Esophagus muscularis mucosa (tissue), 4 donors: ENCODE measurements at places on chromosomes 3 and 15.

DNA sequence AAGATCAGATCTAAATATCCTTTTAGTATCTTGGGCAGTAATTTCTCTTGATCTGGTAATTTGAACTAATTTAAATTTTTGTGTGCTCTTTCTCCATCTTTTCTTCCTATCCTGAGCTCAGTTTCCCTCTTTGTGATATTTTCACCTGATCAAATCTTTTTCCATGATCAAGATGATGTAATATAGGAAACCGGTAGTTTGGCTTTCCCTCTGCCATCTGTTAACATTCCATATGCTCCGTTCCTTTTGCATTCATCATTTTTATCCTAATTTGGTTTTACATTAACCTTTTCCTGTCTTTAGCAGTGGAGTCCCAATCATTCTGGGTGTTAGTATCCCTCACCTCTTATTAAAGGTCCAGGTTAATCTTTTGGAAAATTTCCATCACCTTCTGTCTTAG lies 5.9 kb upstream of the ABHD6 start:
- no peak for DNase-seq

DNA sequence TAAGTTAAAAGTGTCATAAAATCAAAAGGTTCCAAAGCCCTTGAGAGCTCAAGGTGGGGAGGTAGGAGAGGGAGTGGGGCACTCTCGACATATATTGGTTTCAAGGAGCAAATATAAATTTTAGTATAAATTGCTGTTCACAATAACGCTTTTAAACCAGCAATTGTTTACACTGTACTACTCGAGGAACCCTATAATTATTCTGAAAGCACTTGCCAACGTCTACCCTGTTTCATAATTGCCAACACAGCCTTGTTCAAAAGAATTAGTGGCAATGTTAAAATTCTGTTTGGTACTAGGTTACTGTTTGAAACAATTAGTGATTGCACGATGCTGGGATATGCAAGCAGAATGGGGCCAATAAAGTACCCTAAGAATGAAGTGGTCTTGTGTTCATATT lies 76.3 kb upstream of the ICE2 start:
- DNase-seq: no peak

GRCh38 chr3:133758964-133759739 lies 13.0 kb downstream of the TF start:
- no peak for DNase-seq

DNA sequence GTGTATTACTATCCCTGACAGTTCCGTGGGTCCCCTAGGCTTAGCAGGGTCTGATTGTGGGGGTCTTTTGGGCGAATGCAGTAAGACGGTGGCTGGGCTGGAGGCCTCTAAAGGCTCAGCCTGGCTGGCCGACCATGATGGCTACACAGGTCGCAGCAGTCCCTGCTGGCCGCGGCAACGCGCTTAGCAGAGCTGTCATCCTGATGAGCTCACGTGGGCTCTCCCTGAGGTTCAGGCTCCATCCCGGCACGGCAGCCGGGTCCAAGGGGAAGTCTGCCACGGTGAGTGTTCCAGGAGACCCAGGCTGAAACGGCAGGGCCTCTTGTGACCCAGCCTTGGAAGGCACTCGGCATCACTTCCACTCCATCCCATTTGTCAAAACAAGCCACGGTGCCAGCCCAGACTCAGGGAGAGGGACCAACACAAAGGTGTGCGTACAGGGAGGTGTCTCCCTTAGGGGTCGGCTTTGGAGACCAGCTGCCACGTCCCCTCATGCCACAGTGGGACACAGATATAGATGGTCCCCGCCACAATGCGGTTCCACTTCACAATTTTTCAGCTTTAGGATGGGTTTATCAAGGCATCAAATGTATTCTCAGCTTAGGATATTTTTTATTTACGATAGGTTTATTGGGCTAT lies 101.8 kb downstream of the XXYLT1 start:
- no peak for DNase-seq

DNA sequence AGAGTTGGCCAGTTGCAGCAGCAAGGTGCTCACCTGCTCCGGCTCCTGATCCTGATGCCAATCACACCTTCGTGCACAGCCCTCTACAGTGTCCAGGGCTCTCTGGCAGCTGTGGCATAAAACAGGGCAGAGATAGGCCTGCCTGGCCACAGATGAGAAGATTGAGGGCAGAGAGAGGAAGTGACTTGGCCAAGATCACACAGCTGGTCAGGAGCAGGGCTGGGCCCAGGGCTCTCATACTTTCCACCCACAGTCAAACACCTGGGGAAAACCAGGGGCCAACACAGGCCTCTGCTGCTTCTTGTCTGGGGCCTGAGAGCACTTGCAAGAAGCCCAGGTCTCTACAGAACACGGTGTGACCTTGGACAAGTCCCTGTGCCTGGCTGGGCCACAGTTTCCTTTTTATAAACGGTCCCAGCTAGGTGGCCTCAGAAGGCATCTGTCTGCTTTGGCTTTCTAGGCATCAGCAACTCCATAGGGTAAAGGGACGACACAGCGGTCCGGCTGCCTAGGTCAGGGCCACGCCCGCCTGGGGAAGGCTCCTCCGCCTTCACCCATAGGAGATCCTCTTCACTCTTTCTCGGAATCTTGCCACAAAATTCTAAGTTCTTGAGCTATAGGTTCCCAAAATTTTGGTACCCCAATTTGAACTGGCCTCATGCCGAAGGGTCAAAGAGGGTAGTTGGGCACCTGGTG lies 3.1 kb downstream of the ATP2B2 start:
- DNase-seq: no peak

- DNase-seq: no peak
These were observed 241.5 kb upstream of the SATB1 start for GRCh38 chr3:18666655-18667054.

- DNase-seq: no peak
These were observed 47.1 kb downstream of the STT3B start for GRCh38 chr3:31579828-31580227.

GRCh38 chr3:65625305-65625704 lies 413.4 kb downstream of the MAGI1 start:
- DNase-seq: no peak

DNA sequence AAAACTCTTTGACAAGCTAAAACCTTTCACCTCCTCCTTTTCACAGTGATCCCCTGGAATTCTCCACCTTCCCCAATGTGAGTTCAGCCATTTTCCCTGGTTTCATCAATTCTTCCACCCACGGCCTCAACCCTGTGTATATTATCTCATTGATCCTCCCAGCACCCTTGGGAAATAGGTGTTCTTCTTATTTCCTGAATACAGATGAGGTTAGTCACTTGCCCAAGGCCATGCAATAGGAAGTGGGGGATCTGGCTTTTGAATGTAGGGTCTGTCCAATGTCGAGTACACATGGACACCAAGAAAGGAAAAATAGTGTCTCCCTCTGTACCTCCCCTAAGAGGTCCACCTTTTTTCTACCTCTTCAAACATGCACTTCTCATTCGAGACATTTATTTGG lies 262.8 kb upstream of the ST8SIA2 start:
- DNase-seq: no peak

DNA sequence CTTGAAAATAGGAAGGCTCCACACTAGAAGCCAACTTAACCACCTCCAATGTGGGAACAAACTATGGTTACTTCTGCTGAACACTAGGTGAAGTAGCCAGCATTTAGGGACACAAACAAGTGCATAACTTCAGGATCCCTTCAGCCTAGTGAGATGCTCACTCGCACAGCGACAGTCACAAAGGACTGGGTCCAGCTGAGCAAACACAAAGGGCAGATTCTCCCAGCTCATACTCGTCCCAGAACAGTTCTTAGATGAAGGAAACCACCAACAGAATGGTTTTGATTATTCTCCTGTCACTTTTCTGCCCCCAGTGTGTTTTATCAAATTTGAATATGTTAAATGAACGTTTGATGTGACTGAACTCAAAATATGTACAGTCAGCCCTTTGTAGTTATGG lies 201.6 kb downstream of the KCNAB1 start:
- no peak for DNase-seq

GRCh38 chr3:133467780-133468179 lies 67.9 kb downstream of the BFSP2 start:
- no peak for DNase-seq

- no peak for DNase-seq
These were observed 157.8 kb upstream of the SNTN start for GRCh38 chr3:63494646-63495045.

- DNase-seq: no peak
These were observed 534.5 kb upstream of the KCNMB2 start for GRCh38 chr3:178001670-178002101.
